ENCODE measurements at places on chromosomes 2 and 18.
A peak's percentile ranks its signal among the peaks of the same experiment; 100 is the strongest.

DNA sequence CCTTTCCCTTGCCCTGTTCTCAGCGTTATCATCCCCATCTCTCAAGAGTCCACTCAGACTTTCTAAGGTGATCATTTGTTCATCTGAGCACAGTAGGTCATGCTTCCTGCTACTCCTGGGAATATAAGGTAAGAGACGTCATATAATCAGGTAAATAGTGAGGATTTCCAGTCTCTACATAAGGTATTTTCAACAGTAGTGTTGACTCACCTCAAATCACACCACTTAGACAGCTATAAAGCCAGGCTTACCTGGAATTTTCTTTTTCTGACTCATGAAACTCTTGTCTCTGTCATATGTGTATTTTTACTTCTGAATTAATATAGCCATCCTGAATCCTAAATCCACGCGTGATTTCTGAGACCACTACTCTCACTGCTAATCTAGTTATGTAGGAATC, 443.2 kb downstream of the ARHGAP15 start:
- DNase-seq, result no peak

DNA sequence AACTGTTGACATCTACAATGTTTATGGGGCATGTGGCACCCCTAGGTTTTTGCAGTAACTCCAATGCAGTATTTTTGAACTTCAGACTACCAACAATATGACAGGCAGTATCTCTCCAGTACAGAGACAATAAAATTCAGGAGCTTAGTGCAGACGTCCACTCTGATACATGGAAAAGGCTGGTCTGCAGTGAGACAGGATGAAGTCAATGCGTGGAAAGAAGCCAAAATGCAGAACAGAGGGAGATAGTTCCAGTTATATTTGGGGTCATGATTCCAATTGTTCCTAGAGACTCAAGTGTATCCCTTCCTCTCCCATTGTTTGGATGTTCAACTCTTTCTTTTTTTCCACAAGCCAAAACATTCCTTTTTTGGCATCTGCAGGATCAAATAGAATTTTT, 18.7 kb upstream of the SMAD2 start:
- no peak for DNase-seq

DNA sequence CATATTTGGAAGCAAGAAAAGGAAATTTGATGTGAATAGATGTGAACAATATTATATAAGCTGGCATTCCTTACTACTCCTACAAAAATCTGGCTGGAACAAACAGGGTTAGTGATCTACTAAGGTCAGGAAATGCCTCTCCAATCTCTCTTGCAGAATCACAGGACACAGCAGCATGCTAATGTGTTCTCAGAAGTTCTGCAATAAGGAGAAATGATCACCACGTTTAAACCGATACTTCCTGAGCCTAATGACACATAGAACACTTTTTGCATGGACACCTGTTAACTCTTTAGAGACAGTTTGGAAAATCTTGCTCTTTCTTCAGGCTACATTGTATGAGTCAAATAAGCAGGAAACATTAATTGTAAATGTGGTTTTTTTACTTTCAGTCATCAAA, 89.6 kb upstream of the MAP3K20 start:
- DNase-seq, result no peak

DNA sequence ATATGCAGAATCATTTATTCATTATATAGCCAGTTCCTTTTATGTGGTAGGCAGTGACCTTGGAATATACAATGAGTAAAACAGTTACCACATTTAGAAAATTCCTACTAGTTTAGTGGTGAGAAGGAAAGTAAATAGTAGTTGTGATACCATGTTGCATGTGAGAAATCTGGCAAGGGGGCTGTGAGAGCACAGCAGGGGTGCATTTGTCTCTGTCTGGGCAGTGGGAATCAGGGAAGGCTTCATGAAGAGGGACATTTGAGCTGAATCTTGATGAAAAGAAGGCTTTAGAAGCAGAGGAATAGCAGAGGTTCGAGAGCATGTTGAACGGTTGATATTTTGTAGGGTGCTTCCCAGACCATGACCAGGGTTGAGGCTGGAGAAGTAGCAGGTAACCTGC, 78.7 kb downstream of the RAB3GAP1 start:
- DNase-seq, result no peak

- no peak for DNase-seq
Observed at GRCh38 chr18:45104049-45104395, 423.3 kb downstream of the SETBP1 start.

DNA sequence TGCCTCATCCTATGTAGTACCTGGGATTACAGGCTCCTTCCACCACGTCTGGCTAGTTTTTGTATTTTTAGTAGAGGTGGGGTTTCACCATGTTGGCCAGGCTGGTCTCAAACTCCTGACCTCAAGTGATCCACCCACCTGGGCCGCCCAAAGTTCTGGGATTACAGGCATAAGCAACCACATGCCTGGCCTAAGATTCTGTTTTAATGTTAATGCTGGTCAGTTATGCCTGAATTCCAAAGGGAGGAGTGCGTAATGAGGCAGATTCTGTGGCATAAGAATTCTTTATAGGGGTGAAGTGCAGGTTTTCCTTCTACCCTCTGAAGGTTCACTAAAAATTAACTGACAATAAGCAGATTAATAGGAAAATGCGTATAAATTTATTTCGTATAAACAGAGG, 1343.8 kb upstream of the LRRTM1 start:
- DNase-seq, result no peak

- DNase-seq, result peak; percentile 30
Observed at GRCh38 chr2:26316041-26316440, 29.9 kb upstream of the SELENOI start.

- DNase-seq, result peak; percentile 41
Observed at GRCh38 chr2:29238497-29238896, 123.3 kb downstream of the CLIP4 start.

- no peak for DNase-seq
Observed at GRCh38 chr18:10232062-10232461, 222.4 kb upstream of the APCDD1 start.

DNA sequence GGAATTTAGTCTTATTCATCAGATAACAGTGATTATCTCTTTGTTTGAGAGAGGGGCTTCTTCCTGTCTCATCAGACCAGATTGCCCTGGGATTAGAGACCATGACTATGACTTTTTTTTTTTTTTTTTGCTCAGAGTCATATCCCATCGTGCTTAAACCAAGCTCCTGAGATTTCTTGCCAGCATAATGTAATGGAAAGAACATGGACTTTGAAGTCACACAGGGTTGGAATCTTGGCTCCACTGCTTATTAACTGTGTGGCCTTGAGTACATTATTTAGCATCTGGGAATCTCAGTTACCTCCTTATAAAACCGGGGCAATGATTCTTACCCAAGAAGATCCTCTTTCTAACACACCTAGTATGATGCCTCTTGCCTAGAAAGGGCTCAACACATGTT, 268.3 kb downstream of the DYSF start:
- peak; percentile 61 for DNase-seq

DNA sequence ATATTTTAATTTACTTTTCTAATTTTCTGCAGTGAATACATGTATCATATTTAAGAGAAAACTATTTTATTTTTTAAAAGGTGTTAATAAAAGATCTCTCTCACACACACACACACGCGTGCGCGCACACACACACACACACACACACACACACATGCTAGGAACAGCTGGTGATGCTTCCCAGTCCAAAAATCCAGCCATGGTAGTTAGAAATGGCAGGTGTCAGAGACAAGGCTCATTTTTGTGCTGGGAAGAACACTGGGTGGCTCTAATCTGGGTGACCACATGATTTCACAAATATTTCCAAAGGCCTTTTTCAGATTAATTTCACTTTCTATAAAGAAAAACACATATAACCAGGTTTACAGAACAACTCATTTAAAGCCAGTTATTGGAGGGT, 104.5 kb upstream of the NCK2 start:
- DNase-seq, result no peak

GRCh38 chr2:105537920-105538319, 139.1 kb upstream of the FHL2 start:
- no peak for DNase-seq

DNA sequence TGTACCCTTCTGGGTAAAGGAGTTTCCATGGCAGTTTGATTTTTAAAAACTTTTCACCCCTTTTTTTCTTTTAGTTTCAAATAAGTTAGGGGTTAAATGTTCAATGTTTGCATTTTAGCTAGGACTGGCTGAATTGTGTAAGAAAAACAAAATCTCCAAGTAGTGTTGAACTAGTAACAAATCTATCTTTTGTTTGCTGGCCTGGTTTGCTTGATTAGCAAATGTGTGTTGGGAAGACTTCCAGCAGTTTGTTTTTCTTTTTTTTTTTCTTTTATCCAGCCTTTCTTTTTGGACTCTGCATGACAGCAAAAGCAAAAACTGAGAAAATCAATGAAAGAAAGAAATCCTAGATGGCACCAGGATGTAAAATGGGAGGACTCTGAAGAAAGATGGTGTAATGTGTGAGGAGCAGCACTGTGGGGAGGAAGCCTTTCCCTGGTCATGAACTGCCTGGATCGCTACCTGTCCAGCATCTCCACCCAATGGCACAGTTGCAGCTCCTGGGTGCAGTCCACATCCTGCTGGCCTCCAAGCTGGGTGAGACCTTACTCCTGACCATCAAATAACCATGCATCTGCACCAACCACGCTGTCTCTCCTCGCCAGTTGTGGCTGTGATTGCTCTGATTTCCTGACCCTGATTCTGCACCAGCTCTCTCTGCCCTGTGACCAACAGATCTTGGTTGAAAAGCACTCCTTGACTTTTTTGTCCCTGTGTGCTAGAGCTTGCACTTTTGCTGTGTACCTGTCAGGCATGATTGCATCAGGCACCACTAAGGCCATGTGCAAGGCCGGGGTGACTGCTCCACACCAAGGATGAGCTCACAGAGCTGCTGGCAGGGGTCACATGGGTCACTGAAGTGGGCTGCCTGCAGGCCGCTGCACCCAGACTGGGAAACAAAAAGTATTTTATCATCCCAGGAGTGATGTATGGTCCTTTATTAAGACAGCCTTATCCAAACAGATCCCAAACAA, 71.2 kb upstream of the ZNF236 start:
- DNase-seq, result no peak

- peak; percentile 32 for DNase-seq
Observed at GRCh38 chr2:226647621-226648518, 151.8 kb downstream of the IRS1 start.

DNA sequence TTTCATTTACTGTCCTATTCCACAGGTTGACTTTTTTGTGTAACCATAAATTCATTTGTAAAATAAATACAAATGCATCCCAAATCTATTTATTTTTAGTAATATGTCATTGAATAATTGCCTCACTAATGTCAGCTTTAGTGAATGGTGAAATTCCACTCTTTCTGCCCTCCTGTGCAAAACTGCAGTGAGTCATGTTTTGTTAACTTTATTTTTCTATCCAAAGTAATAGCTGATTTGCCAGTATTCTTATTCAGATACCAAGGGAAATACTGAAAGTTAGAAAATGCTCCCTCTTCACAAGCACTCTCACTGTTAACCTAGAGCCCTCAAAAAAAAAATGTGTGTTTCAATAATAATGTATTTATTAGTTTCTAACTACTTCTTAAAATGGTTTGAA, 322.8 kb downstream of the RIT2 start:
- DNase-seq, result no peak

- DNase-seq, result peak; percentile 68
Observed at GRCh38 chr2:223026357-223027110, 25.5 kb upstream of the KCNE4 start.

GRCh38 chr2:12796657-12797056, 79.9 kb downstream of the TRIB2 start:
- no peak for DNase-seq

GRCh38 chr2:222707689-222708273, 36.3 kb downstream of the MOGAT1 start:
- DNase-seq, result peak; percentile 85

GRCh38 chr2:53786352-53786704, 425 bp downstream of the ASB3 start:
- peak; percentile 65 for DNase-seq

- DNase-seq, result no peak
Observed at GRCh38 chr18:3177902-3178687, 41.7 kb downstream of the MYOM1 start.

DNA sequence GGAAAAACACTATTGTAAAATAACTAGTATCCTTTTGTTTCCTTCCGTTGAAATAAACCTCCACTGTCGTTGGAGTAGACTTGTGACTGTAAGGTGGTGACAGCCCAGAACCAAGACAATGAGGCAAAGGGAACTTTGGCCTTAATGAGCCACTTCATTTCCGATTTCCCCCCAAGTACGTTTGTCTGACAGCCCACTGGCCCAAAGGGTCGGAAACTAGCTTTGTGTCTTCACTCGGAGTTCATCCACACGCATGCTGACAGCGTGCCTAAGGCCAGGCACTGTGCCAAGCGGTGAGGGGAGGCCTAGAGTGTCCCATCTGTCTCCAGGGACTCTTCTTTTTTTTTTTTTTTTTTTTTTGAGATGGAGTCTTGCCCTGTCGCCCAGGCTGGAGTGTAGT, 21.0 kb downstream of the HJURP start:
- no peak for DNase-seq

DNA sequence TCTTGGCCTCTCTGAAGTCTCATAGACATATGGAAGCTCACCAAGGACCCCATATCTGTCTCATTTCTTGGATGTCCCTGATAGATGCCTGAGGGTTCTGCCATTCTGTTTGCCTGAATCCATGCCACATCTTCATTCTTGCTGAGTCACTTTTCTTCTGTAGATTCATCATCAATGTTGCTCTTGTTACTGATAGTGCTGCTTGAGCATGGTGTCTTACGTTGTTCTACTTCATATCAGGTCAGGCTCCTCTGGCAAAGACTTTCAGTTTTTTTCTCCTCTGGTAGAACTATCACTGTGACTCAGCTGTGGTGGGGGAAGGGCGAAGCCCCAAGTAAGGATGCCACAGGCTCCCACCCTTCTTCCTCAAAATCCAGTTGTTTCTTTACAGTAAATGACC, 885.2 kb downstream of the DCDC2C start:
- no peak for DNase-seq

DNA sequence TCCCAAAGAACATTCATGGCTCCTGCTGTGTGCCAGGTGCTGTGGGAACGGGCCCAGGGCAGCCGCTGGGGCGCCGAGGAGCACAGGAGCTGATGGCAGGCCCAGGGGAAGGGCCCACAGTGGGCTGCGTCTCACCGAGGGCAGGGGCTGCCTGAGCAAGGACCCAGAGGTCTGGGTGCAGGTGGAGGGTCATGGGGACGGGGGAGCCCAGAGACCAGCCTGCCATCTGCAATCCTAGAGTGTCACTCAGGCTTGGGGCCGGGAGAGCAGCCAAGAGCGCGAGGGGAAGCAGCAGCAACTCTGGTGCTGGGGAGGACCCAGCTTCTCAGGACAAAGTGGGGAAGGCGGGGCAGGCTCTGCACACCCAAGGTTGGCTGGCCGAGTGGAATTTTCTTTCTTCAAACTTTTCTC, 207.4 kb downstream of the HDAC4 start:
- no peak for DNase-seq

- DNase-seq, result no peak
Observed at GRCh38 chr2:16546128-16546754, 119.4 kb downstream of the CYRIA start.

DNA sequence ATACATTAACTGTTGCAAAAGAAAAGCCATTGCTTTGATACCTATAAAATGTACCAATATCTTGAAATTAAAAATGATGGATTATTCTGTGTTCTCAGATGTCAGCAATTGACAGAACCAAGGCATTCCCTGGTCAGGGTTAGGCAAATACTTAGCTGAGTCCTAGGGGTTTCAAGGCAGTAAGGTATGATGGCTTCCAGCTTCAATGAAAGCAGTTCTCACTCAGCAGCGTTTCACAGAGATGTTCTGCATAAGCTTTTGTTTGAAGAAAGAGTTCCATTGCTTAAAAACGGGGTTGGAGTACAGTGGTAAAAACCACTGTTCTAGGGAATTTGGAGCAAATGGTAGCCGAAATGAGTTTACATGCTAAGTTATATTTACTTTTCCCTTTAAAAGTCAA, 17.0 kb upstream of the KANSL1L start:
- no peak for DNase-seq

GRCh38 chr2:180443888-180444287, 436.8 kb upstream of the CWC22 start:
- DNase-seq, result no peak

Data from EH (cell line).